Endothelial cell of umbilical vein (primary cell): ENCODE measurements at places on chromosomes 2 and 18.

- no peak overlapping the region for H3K27ac ChIP-seq
- H3K4me1 ChIP-seq, result no peaks in the 10 kb centered on the region
- no peak for DNase-seq
- no peak overlapping the region for H3K4me3 ChIP-seq
- H3K27me3 ChIP-seq, result no peaks in the 10 kb centered on the region
- no peaks in the 10 kb centered on the region for H3K36me3 ChIP-seq
These were observed 485.8 kb upstream of the POU3F3 start for GRCh38 chr2:104368089-104368488.

- peak overlapping the region; percentile 66 for H3K27ac ChIP-seq
- H3K36me3 ChIP-seq, result no peaks in the 10 kb centered on the region
- peaks cover 45% of the 10 kb centered on the region for H3K4me1 ChIP-seq
- H3K4me3 ChIP-seq, result no peak overlapping the region
- H3K27me3 ChIP-seq, result no peaks in the 10 kb centered on the region
These were observed 53.5 kb downstream of the SEPTIN10 start for GRCh38 chr2:109560265-109560664.

DNA sequence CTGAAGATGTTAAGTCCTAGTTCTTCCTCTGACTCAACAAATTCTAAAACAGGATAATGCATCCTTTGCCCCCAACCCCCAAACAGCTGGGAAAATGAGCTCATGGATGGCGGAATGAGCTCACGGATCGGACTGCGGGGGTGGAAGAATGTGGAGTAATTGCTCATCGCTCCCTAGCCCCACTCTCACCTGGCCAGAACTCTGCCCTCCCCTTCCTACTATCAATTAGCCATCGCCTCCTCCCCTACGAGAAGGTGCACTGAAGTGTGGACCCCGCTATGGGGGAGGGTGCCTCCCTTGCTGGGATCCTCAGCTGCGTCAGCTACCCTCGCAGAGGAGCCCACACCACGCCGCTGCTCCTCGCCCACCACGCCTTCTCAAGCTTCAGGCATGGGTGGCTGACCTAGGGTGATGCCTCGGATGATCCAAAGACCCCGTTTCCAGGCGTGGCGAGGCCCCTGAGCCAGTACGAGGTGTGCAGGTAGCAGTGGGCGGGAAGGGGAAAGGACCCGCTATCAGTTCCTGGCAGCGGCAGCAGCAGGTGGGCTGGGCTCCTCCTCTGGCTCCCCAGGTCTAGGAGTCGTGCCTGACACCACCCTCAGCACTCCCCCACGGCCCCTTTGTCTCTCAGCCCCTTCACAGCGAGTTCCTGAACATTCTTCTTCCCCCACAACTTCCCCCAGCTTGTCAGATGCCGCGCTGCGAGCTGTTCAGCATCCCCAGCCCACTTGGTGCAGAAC lies 82.1 kb upstream of the POMC start:
- H3K27me3 ChIP-seq, result no peaks in the 10 kb centered on the region
- no peak overlapping the region for H3K27ac ChIP-seq
- peaks cover 21% of the 10 kb centered on the region for H3K4me1 ChIP-seq
- no peak for DNase-seq

DNA sequence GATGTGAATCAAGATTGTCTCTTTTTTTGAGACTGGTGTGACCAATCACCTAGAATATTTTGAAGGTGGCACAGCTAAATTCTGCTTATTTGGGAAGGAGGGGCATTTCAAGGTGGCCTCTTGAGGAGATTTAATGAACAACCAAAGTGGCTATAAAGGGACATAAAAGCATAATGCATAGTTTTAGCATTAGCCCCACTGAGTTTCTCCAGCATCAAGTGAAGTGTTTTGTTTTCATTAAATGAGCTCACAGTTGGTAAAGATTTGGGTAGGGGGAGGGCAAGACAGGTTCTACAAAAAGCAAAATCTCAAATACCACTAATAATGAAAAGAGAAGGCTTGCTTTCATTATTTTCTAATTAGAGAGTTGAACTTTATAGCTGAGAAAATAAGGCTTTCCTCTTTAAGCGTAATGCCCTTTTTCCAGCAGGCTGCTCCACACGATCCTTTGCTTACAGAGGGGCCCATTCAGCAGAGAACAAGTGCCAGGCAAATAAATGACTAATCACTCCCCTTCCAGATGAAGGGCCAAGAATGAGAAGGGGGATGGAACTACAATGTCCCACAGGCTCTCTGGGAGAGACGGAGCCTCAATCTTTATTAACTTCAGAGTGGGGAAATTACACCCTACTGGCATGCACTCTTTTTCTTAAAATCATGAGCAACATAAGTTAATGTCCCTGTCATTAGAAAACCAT lies 35.9 kb downstream of the LHCGR start:
- no peaks in the 10 kb centered on the region for H3K4me1 ChIP-seq
- DNase-seq, result no peak
- H3K36me3 ChIP-seq, result no peaks in the 10 kb centered on the region
- no peak overlapping the region for H3K27ac ChIP-seq
- no peak overlapping the region for H3K4me3 ChIP-seq
- no peaks in the 10 kb centered on the region for H3K27me3 ChIP-seq

DNA sequence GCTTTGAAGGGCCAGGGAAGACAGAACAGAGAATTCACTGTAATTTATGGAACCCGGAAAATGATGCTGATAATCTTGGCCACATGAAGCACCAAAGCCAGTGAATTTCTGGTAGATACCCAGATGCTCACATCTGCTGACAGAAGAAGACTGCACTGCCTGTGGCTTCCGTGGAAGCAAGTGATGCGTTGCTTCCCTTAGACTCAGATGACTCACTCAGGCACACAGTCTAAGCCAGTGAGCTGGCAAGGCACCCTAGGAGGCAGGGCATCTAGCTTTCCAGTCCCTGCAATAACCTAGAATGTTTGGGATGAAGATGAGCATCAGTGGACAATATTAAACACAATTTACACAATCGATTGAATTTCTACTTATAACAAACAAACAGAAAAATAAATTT lies 284.7 kb downstream of the CMPK2 start:
- H3K4me1 ChIP-seq, result no peaks in the 10 kb centered on the region
- no peak overlapping the region for H3K27ac ChIP-seq
- H3K4me3 ChIP-seq, result no peak overlapping the region
- no peak for DNase-seq
